Cardiac atrium fibroblast (primary cell): ENCODE measurements at places on chromosomes 13 and 19. TPM values are rescaled to one million over a fixed set of nuclear protein-coding genes. Genes with fewer than 3 reads are reported as not detected.

IER2 gene
- 88.8 and 162 TPM in 2 replicates for total RNA-seq

CLC gene
- not detected in 2 replicates for total RNA-seq

APOC4 gene
- total RNA-seq = not detected in 2 replicates

HOMER3 gene
- 59.8 and 139 TPM in 2 replicates for total RNA-seq

CTU1 gene
- total RNA-seq = 8.3 and 12.5 TPM in 2 replicates

ATP7B gene
- total RNA-seq = 5.2 and 6.0 TPM in 2 replicates

PDX1 gene
- not detected in 2 replicates for total RNA-seq

PAK4 gene
- total RNA-seq = 7.0 and 9.1 TPM in 2 replicates

GALP gene
- not detected in 2 replicates for total RNA-seq

ZNF534 gene
- total RNA-seq = not detected in 2 replicates

KRTDAP gene
- not detected in 2 replicates for total RNA-seq
